ENCODE measurements at places on chromosomes 16 and 17.

GRCh38 chr17:5922476-5922875, 147.7 kb upstream of the WSCD1 start:
- DNase-seq = no peak

DNA sequence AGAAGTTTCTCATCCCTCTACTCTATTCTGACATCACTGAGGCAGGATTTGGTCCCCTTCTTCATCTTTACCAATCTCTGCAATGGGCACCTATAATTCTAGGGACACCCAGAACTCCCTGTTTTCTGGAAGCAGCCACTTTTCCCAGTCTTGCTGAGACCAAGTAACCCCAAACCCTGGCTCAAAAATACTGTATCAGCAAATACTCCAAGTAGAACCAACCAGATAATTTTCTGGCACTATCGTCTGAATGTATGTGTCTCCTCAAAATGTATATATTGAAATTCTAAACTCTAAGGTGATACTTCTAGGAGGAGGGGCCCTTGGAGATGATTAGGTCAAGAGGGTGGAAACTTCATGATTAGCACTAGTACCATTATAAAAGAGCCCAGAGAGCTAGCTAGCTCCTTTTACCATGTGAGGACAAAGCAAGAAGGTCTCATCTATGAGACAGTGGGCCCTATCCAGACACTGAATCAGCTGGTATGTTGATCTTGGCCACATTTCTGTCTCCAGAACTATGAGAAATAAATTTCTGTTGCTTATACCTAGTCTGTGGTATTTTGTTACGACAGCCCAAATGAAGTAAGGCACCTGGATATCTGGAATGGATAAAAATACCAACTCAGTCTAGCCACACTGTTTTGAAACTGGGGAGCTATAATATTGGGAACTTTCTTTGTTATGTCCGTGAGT, 464.4 kb downstream of the CDH11 start:
- DNase-seq = no peak

- no peak for DNase-seq
Observed at GRCh38 chr16:85470873-85471272, 142.2 kb upstream of the GSE1 start.

DNA sequence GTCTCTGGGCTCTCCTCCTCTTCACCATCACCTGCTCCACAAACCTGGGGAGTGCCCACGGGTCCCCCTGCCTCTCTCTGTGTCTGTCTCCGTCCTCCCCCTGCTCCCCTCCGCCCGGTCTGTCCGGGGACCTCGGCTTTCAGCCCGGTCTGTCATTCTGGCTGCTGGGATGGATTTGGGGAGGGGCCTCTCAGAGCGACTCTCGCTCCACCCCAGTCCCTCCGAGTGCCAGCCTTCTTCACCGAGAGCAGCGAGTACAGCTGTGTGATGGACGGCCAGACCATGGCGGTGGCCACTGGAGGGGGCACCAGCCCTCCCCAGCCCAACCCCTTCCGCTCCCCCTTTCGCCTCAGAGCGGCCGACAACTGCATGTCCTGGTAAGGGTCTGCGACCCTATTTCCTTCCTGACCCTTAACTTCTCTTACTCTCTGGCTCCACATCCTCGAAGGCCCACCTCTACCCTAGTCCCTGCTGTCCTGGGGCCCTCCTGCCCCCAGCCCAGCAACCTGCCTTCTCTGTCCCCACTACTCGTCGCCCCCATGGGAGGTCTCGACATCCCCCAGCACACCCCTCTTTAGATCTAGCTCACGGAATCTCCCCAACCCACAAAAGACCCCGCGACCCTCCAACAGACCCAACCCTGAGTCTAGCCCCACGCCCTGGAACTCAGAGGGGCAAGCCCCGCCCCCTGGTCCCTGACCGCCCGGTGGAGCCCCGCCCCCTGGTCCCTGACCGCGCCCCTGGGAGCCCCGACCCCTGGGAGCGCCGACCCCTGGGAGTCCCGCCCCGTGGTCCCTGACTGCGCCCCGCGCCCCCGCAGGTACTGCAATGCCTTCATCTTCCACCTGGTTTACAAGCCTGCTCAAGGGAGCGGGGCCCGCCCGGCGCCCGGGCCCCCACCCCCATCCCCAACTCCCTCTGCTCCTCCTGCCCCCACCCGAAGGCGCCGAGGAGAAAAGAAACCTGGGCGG, 5.6 kb upstream of the CXCL16 start:
- no peak for DNase-seq

DNA sequence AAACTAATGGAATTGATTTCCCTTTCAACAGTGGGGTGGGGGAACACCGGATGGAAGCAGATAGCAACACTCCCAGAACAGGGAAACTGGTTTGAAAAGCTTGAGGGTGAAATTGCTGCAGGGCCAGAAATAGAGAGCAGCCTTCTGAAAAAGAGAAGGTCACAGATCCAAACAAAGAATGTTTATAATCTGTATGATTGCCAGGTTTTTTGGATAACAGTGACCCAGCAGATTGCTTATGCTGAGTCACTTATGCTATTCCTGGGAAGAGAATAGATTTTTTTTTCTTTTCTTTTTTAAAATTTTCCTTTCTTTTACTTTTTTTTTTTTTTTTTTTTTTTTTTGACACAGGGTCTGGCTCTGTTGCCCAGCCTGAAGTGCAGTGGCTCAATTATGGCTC, 641.3 kb downstream of the KCNJ2 start:
- DNase-seq = no peak

- peak; percentile 39 for DNase-seq
Observed at GRCh38 chr17:10013365-10014112, 108.5 kb upstream of the RCVRN start.

DNA sequence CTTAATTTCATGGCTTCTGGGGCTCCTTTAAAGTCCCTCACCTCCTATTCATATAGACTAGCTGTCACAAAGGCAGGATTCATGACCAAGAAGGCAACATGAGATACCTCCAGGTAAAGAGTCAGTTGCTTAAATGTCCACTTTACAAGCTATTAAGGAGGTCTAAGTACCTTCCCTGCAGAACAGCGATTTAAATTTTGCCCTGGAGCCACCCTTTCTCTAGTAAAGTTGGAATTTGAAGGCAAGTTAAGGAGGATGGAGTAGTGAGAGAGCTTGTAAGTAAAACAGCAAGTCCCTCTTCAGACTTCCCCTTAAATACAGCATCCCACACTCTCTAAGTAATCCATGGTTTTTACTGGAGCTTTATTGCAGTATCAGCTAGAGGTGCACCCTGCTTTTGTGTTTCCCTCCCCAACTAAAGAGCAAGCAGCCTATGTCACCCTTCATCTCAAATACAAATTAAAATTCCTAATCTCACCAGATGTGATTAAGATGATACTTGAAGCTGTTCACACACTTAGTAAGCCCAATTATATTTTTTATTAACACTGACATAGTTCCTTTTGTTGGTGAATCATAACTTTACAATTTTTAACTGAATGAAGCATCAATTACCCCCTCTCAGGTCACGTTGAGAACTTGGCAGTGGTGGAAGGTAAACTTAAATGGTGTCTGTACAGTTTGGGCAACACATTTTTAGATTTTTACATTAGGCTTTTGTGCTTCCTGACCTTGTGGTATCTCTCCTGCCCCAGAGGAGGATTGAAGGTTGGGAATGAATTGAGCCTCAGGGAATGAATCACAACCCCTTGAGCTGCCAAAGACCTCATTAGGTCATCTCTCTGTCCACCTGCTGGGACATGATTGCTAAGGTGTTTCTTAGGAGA, 108.9 kb downstream of the TANGO6 start:
- no peak for DNase-seq

DNA sequence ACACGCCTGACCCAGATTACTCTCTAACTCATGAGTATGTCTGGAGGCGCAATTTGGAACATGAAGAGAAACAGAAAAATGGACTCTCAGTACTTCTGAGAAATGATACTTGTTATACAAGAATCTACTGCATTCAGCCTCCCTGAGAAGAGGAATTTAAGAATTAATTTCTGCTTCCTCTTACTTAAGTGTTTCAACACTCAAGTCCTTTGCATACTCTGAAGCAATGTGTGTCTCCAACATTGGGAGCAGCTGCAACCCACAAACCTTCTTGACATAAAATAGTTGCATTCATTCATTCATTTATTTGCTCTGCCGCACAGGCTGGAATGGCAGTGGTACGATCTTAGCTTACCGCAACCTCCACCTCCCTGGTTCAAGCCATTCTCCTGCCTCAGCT, 199.8 kb downstream of the NPIPA7 start:
- DNase-seq = no peak

DNA sequence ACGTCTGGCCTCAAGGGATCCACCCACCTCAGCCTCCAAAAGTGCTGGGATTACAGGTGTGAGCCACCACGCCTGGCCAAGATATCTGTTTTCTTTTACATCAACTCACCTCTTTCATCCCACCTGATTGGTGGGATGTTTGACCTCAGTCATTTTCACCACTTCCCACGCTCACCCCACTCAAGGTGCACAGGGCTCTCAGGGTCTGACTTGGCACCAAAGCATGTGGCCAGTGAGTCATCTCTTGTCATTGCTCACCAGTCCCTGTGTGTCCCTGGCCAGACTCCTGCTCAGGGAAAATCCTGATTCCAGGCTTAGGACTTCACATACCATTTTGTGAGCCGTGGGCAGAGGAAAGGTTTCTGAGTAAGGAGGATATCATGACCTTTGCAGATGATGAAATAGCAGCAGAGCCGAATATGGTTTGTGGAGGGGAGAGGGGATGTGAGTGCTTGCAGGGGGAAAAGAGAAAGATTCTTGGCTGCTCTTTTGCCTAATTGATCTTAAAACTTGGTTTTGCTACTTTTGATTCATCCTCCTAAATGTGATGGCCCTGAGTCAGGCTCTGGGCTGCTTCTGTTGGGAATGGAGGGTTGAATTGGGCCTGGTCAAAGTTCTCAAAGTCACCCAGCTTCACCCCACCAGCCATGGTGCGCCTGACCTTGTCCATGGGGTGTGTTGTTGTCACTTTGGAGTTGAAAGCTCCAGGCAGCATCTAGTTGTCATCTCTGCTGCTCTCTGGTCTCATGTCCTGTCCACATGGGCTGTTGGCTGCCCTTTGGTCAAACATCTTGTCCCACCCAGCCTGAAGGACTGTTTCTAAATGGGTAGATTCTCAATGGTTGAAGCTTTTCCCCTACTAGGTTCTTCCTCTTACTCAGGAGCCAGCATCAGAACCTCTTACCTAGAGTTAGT, 6.0 kb upstream of the KCNH6 start:
- DNase-seq = no peak

DNA sequence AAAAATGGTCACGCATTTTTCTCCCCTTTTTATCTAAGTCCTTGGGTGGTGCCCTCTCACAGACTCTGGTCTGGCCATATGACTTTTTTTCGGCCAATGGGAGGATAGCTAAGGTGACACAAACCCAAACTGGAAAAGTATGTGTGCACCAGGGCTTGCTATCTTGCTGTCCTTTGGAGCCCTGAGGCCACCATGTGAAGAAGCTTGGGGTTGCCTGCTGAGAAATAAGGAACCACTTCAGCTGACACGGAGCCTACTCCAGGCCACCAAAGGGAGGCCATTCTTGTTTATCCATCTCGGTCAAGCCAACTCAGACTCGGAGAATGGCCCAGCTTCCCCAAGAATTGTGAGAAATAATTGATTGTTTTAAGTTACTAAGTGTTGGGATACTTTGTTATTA, 111.4 kb upstream of the ZFHX3 start:
- no peak for DNase-seq

DNA sequence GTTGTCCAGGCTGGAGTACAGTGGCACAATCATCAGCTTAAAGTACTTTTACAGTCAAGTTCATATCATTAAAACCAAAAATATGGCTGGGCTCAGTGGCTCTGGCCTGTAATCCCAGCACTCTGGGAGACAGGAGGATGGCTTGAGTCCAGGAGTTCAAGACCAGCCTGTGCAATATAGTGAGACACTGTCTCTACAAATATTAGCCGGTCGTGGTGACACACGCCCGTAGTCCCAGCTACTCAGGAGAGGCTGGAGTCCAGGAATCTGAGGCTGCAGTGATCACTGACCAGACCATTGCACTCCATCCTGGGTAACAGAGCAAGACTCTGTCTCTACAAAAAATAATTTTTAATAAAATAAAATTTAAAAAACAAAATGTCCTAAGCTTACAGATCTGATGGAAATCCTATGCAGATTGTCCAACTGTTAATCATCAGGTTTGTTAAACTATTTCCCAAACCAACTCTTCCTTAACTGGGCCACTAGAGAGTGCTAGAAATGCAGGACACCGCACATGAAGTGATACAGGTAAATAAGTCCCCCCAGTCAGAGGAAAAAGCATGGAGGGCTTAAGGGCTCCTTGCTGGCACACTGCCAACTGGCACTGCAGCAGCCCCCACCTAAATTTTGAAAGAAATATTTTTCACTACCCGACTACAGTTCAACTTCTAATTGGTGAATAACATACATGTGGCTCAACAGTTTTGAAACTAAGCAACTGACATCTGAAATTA, 2.8 kb downstream of the USP22 start:
- DNase-seq = no peak

- no peak for DNase-seq
Observed at GRCh38 chr17:72185564-72185963, 64.7 kb downstream of the SOX9 start.

DNA sequence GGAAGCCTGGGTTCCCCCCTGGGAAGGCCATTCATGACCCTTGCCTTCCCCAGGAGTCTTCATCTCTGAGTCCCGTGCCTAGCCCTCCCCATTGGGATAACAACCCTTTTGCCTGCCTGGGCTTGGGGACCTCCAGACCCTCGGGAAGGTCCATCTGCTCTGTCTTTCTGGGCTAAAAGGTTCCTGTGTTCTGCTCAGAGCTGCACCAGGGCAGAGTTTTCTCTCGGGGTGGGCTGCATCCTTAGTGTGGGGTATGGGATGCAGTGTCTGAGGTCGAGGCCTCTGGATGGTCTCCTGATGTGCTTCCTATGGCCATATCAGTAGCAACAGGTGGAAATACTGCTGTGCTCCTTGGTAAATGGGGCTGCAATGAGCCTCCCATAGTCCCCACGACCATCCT, 22.9 kb upstream of the PLLP start:
- DNase-seq = no peak

GRCh38 chr16:17205279-17206211, 265.2 kb downstream of the XYLT1 start:
- no peak for DNase-seq

- DNase-seq = no peak
Observed at GRCh38 chr16:67733734-67734470, 14.8 kb upstream of the GFOD2 start.

GRCh38 chr16:72864130-72864833, 183.6 kb downstream of the ZFHX3 start:
- no peak for DNase-seq

DNA sequence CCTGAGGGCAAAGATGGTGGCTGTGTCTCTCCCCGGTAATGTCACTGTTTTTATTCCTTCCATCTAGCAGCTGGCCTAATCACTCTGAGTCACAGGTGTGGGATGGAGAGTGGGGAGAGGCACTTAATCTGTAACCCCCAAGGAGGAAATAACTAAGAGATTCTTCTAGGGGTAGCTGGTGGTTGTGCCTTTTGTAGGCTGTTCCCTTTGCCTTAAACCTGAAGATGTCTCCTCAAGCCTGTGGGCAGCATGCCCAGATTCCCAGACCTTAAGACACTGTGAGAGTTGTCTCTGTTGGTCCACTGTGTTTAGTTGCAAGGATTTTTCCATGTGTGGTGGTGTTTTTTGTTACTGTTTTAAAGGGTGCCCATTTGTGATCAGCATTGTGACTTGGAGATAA, 5.5 kb upstream of the RAPGEFL1 start:
- DNase-seq = no peak

GRCh38 chr16:88298833-88299745, 83.7 kb upstream of the ZNF469 start:
- DNase-seq = no peak
